Esophagus muscularis mucosa (tissue), 4 donors: ENCODE measurements at places on chromosomes 12 and 14.
A peak's percentile ranks its signal among the peaks of the same experiment; 100 is the strongest.

DNA sequence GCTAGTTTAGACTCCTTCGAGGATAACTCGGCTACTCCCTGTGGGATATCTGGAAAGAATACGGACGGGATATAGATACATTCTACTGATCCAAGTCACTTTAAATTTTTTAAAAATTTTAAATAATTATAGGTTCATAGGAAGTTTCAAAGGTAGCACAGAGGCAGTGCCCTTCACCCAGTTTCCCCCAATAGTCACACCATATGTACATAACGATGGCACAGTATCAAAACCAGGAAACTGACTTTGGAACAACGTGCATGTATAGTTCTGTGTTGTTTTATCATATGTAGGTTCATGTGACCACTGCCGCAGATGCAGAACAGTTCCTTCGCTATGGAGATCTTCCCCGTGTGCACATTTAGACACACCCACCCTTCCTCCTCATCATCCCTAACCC lies 352.3 kb downstream of the CACNA1C start:
- no peak for DNase-seq

- no peak for DNase-seq
These were observed 52.4 kb downstream of the DUSP6 start for GRCh38 chr12:89299931-89300330.

GRCh38 chr14:30770376-30770775 lies 104.0 kb upstream of the COCH start:
- no peak for DNase-seq

DNA sequence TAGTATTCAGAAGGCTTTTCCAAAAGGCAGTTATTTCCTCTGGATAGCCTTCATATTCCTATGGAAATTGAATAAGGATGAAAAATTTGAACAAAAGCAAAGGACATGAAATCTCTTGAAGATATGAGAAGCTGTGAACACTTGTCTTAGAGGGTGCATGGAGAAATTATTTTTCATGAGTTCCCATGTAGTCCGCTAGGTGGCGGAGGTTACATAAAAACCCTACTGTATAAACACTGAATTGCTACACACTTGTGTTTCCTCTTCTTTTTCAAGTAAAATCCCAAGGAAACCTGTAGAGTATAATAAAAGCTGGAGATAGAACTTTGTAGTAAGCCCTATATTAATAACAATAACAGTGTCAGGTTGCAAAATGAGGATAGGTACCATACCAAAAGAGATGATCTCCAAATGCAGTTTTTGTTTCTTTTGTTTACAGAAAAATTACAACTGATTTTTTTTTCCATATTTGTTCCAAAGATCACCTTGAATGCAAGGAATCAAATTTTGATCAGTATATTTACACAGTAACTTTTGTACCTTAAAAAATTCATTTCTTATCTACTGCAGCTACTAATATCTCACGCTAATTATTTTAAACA lies 37.8 kb upstream of the OR4E1 start:
- no peak for DNase-seq

- no peak for DNase-seq
These were observed 270.1 kb downstream of the DAD1 start for GRCh38 chr14:22318951-22319350.

- no peak for DNase-seq
These were observed 35.3 kb downstream of the KICS2 start for GRCh38 chr12:64186789-64187188.

- DNase-seq = no peak
These were observed 3.5 kb upstream of the PHLDA1 start for GRCh38 chr12:76035045-76035444.

GRCh38 chr12:131204416-131205274 lies 250.9 kb downstream of the ADGRD1 start:
- DNase-seq = peak; percentile 83

DNA sequence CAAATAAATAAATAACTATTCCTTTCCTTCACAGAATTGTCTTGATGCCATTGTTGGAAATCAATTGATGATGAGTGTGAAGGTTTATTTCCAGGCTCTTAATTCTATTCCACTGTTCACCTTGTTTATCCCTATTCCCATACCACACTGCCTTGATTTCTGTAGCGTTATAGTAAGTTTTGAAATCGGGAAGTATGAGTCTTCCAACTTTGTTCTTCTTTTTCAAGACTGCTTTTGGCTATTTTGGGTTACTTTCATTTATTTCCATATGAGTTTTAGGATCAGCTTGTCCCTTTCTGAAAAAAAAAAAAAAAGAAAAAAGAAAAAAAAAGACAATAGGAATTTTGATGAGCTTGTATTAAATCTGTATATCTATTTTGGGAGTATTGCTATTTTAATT lies 9.3 kb upstream of the CDK2AP1 start:
- no peak for DNase-seq

GRCh38 chr14:85325134-85326017 lies 204.6 kb upstream of the FLRT2 start:
- DNase-seq = no peak

DNA sequence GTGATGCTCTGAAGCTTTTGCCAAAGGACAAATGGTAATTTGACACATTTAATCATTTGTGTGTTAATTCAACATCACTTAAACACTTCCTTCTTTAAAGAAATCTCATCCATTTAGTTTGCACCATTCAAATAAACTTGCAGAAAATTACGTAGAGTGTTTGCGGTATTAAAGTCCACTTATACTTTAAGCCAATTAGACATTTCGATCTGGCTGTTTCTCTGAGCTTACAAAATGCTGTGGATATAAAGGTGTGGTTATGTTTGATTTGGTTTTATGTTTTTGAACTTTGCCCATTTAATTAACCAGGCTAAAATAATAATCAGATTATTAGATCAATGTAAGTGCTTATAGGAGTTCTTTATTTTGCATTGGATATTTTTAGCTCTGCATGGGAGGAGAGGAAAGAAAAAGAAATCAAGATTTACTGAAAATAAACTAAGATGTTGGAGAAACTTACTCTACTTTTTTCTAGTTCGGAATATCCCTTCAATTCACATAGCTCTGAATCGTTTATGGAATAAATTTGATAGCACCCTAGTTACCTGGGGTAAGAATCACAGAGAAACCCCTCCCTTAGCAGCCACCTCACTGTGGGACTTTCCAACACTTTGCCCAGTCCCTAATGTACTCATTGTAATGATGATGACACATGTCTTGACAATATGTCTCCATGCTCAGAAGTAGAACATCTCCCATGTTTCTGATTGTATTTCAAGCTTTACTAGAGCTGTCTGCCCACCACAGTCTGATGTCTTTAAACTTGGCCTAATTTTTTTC lies 268.0 kb downstream of the BTG1 start:
- DNase-seq = no peak

DNA sequence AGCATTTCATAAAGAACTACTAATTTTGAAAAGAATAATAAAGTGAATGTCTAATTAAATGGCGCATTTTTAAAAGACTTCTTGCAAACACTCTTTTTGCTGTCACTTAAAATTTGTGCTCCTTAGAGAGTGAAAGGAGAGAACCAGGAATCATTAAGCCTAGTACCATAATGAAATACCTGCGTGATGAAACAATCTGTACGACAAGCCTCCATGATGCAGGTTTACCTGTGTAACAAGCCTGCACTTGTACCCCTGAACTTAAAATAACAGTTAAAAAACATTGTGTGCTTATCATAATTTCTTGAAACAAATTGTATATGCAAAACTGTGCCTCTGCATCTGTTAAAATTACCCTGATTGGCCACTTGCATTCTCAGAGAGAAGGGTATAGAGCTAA lies 108.1 kb downstream of the MGAT4C start:
- no peak for DNase-seq

GRCh38 chr14:72634691-72635616 lies 258.9 kb downstream of the DPF3 start:
- DNase-seq = peak; percentile 55

DNA sequence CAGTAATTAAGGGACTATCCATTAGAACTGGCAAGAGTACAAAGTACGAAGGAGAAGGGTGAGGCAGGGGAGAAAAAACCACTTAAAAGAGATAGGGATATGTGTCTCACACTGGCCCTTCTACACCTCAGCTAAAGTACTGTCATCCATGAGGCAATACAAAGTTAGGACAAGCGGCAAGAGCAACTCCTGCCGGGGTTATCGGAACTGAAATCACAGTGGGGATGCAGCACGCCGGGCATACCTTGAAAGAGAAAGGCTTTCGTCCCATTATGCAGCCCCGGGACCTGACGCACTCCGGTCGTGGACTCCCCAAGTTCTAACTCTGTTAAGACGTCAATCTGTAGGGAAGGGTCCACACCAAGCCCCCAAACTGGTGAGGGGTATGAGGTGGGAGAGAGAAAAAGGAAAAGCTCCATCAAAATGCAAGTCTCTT lies 1.1 kb downstream of the NELL2 start:
- no peak for DNase-seq

- no peak for DNase-seq
These were observed 68.0 kb downstream of the DIP2B start for GRCh38 chr12:50572760-50573159.

DNA sequence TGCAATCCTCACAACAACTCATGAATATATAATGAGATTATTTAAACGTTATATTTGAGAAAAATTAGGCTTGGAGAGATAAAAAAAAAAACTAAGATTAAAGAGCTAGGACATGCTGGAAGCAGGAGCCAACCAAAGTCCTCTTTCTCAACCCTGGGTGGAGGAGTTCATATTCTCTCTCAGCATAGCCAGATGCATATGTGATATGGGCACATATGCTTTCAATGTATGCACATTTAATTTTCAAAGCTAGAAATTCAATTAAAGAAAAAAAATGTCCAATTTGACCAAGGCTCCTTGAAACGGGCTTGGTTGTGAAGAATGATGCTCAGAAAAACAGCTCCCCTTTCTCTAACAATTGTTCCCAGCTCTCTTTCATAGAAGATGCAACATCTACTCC lies 61.9 kb upstream of the GRIP1 start:
- DNase-seq = no peak

- DNase-seq = no peak
These were observed 119.6 kb downstream of the DAAM1 start for GRCh38 chr14:59308086-59308485.

GRCh38 chr12:98408681-98409080 lies 106.7 kb upstream of the TMPO start:
- no peak for DNase-seq

DNA sequence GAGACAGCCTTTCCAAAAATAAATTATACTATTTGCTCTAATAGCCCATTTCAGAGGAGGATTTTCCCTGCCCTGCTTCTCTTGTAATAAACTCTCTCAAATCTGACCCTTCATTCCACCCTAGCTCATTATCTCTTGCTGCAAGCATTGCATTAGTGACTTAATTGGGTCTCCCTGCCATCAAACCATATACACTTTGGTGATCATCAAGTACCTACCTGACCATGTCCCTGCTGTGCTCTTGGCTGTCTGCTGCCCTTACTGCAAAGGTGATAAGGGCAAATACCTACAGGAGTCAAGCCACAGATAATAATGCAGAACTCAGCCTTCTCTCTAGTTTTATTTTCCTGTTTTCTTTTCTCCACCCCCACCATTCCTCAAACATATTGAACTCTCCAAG lies 88.4 kb downstream of the LIN7A start:
- no peak for DNase-seq

- DNase-seq = no peak
These were observed 24.5 kb upstream of the BCL11B start for GRCh38 chr14:99296517-99296916.

DNA sequence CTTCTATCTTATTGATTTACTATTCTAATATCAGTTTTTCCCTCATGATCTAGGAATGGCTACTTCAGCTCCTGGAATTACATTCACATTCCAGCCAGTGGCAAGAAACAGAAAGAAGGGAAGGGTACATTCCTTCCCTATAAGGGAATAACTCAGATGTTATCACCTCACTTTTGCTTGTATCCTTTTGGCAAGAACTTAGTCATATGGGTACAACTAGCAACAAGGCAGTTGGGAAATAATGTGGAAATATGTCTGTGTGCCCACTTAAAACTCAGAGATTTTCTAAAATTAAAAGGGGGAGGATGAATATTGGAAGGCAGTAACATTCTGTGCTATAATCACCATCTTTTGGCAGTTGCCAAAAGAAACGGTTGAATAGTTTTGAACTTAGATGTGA lies 85.6 kb downstream of the MSRB3 start:
- no peak for DNase-seq

DNA sequence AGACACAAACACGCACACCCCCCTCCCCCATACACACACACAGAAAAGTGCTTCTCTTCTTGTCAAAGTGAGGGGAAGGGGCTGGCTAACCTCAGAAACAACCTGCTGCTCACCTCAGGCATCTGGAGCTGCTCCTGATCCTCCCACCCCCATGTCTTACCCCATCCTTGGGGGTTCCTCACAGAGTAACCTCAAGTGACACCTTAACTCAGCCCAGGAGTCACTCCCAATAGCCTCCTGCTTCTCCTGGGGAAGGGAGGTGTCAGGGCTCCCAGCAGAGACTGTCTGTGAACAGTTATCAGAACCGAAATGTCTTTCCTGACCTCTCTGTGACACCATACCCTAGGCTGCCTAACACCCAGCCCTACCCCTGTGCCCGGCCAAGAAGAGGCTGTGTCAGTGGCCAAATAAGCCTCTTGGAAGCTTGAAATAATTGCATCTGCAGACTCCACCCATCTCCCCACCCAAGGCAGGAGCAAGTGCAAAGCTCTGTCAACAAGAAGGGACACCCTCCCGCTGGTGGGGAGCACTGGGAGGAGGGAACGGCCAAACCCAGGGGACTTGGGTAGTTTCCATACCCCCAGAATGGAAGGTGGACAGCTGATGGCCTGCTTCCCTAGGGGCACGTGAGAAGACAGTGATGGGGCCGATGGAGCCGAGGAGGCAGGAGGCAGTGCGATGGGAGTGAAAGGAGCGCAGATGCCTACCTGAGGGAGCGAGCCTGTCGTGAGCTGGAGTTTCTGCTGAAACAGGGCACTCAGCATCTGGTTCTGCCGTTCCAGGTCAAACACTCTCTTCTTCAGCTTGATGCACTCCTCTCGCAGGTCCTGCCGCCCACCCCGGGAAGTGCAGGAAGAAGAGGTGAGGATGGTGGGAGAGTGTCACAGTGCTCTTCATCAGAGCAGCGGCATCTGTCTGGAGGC lies 26.8 kb downstream of the NCKAP5L start:
- DNase-seq = no peak

GRCh38 chr12:38374751-38375150 lies 58.2 kb downstream of the ALG10B start:
- no peak for DNase-seq

- DNase-seq = no peak
These were observed 19.4 kb upstream of the SNX6 start for GRCh38 chr14:34649344-34649743.
